ENCODE measurements at places on chromosomes 12 and 14.
A peak's percentile ranks its signal among the peaks of the same experiment; 100 is the strongest.

DNA sequence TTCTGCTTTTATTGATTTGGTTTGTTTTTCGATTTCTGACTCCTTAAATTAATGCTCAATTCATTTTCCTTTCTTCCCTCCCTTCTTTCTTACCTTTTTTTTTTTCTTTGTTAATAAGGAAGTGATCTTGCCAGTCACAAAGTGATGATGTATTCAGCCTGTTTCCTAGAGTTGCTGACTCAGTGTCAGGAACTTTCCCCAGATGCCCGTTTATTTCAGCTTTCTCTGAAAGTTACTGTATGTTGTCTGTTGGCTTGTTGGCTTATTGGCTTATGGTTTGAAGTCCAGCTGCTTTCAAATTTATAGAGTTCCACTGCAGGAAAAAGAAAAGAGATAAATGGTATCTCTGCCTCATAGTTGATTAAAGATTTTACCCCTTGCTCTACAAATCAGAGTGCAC is 12.4 kb upstream of the SLC6A15 start:
- DNase-seq = no peak
- H3K36me3 ChIP-seq = no peaks in the 10 kb centered on the region
- H3K4me3 ChIP-seq = no peak overlapping the region
- H3K27me3 ChIP-seq = no peaks in the 10 kb centered on the region
- no peak overlapping the region for H3K27ac ChIP-seq

DNA sequence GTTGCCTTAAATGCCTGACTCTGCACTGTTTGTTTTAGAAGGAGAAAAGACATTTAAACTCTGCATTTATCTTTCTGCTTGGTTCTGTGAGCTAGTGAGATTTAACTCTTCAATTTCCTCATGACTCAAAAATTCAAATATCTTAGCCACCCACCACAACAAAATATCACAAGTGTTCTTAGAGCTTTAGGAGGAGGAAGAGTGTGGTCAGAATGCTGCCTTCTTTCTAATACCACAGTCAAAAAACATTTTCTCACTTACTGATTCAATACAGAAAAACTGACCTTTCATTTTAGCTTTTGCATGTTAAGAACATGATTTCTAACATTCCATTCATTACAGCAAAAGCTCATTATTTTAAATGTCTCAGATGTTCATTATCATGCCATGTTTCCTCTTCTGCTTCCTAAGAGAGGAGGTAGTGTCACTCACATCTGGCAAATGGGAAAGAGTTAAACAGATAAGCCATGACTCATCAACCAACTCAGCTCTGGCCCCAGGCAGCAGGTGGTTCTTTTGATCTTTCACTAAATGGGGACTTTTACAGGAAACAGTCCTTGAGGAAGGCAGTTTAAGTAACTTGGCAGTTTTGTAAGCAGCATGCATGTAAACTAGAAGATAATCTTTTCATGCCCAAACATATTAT is 56.4 kb upstream of the RNU6-8 start:
- H3K36me3 ChIP-seq = no peaks in the 10 kb centered on the region
- H3K27me3 ChIP-seq = no peaks in the 10 kb centered on the region
- no peak overlapping the region for H3K4me3 ChIP-seq
- peak overlapping the region; percentile 56 for H3K27ac ChIP-seq
- peaks cover 26% of the 10 kb centered on the region for H3K4me1 ChIP-seq

- no peak overlapping the region for H3K27ac ChIP-seq
- H3K36me3 ChIP-seq = no peaks in the 10 kb centered on the region
- H3K27me3 ChIP-seq = peaks cover 2% of the 10 kb centered on the region
- H3K4me3 ChIP-seq = no peak overlapping the region
- no peaks in the 10 kb centered on the region for H3K4me1 ChIP-seq
- no peak for DNase-seq
These were observed 52.9 kb upstream of the BCL2L14 start for GRCh38 chr12:12017798-12018197.

DNA sequence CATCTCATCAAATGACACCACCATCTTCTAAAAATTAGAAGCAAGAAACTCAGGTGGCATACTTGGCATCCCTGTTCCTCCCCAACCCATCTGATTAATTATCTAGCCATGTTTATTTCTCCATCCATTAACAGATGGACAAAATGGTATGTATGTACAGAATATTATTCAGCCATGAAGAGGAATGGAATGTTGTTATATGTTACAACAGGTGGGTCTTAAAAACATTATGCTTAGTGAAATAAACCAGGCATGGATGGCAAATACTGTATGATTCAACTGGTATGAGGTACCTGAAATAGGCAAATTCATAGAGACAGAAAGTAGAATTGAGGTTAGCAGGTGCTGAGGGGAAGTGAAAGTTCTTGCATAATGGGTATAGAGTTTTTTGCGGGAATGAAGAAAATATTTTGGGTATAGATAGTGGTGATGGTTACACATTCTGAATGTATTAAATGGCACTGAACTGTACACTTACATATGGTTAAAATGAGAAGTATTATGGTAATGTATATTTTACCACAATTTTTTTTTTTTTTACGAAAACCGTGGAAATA is 17.5 kb downstream of the YY1 start:
- H3K27me3 ChIP-seq = no peaks in the 10 kb centered on the region
- DNase-seq = no peak
- H3K36me3 ChIP-seq = no peaks in the 10 kb centered on the region

DNA sequence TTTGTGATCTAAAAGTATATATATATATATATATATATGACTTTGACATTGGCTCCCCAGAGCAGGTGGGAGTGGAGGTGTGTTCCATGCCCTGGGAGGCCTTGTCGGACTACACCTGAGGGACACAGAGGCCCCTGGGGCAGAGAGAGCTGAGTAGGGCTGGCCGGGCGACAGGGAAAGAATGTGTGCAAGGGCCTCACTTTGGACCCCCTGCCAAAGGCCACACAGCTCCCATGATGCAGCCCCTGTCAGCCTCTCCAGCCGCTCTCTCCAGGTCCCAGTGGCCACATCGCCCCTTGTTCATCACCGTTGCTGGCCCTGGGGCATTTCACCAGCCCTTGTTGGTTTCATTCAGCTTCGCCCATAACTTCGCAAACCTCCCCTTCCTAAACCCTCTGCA is 123.9 kb downstream of the BCL11B start:
- H3K36me3 ChIP-seq = no peaks in the 10 kb centered on the region
- DNase-seq = no peak

DNA sequence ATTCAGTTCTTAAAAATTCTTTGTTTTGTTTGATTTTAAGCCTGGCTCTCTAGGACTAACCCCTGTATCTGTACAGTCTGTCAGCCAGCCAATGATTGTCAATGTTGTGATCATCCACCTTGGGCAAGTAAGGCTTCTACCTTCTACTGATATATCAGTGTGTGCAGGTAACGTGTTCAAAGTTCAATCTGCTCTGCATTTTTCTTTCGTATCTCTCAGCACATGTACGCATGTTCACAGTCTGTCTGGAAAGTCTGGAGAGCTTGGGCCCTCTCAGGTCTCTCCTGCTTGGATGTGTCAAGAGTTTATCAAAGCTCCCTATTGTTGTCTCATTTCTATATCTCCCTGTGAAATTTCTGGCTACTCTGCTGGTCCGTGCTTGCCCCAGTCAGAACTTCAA is 138.6 kb upstream of the VRK1 start:
- no peaks in the 10 kb centered on the region for H3K27me3 ChIP-seq
- peaks cover 8% of the 10 kb centered on the region for H3K4me1 ChIP-seq
- DNase-seq = peak; percentile 21
- H3K4me3 ChIP-seq = no peak overlapping the region

DNA sequence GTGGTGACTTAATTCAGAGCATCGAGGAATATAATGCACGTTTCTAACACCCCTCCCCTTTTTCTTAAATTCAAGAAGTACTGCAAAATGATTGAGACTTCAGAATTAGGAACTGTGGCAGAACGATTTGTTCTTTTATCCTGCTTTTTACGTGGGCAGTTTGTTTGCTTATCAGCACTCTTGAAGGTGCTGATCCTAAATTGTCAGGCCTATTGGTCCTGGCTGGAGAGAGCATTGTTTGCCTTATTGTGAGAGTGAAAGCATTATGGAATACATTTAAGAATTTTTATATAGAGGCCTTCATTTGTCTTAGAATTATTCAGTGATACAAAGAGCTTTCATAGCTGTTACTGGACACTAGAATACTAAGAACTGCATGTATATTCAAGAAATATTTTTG is 59.1 kb downstream of the TMTC2 start:
- H3K4me1 ChIP-seq = no peaks in the 10 kb centered on the region
- DNase-seq = no peak
- no peaks in the 10 kb centered on the region for H3K27me3 ChIP-seq
- no peak overlapping the region for H3K27ac ChIP-seq
- H3K36me3 ChIP-seq = no peaks in the 10 kb centered on the region

DNA sequence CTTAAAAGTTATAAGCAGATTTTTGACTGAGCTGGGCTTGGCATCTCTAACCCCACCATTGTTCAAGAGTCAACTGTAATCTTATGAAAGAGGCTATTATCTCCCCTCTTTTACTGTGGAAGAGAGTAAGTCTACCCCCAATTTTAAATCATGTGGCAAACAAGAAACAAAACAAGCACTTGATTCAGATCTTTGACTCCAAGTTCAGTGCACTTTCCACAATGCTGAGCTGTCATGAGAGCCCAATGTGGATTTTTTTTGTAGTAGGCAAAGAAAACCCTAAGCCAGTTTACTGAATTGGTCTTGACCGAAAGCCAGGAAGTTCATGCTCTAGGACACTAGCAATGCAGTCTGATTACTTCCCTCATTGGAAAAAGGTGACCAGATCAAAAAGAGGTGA is 306.2 kb downstream of the GALC start:
- H3K4me3 ChIP-seq = no peak overlapping the region
- DNase-seq = no peak
- H3K4me1 ChIP-seq = no peaks in the 10 kb centered on the region
- no peak overlapping the region for H3K27ac ChIP-seq

GRCh38 chr12:4569261-4569660 is 7.3 kb downstream of the DYRK4 start:
- H3K4me1 ChIP-seq = 0 out of 2 replicates have a peak, but pooled peaks cover 4% of the 10 kb centered on the region
- H3K27ac ChIP-seq = no peak overlapping the region

DNA sequence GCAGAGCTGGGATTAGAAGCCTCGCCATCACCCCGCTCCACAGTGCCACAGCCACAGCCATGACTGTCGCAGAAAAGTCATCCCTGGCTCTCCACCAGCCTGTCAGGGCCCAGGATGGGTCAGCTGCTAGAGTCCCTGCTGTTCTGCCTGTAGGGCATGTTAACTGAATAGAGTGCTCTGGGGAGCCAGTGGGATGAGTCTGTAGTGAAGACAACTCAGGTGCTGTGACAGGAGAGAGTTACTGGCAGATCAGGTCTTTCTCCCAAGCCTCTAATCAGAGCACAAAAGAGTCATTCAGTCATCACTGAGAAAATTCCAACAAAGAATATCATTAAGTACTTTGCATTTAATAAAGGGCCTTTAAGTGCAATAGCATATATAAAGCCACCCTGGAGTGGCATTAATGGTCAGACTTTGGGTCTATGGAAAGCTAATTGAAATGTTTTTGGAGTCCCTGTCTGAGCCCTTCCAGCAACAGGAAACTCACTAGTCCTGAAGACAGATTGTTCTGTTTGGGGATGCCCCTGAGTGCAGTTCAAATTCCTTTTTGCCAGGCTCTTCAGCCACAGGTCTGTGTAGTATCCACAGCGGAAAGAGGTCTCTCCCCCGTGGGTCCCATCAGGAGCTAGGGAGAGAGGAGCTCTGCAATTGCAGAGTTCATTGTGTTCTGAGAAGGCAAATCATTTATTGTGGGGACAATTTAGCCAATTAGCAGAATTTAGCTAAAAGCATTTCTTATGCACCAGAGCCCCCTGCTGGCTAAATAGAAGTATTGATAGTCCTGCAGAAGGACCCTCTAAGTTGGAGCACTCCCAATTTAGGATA is 45.2 kb upstream of the C14orf132 start:
- DNase-seq = peak; percentile 25
- H3K36me3 ChIP-seq = no peaks in the 10 kb centered on the region
- no peak overlapping the region for H3K4me3 ChIP-seq
- H3K4me1 ChIP-seq = no peaks in the 10 kb centered on the region
- H3K27me3 ChIP-seq = no peaks in the 10 kb centered on the region

DNA sequence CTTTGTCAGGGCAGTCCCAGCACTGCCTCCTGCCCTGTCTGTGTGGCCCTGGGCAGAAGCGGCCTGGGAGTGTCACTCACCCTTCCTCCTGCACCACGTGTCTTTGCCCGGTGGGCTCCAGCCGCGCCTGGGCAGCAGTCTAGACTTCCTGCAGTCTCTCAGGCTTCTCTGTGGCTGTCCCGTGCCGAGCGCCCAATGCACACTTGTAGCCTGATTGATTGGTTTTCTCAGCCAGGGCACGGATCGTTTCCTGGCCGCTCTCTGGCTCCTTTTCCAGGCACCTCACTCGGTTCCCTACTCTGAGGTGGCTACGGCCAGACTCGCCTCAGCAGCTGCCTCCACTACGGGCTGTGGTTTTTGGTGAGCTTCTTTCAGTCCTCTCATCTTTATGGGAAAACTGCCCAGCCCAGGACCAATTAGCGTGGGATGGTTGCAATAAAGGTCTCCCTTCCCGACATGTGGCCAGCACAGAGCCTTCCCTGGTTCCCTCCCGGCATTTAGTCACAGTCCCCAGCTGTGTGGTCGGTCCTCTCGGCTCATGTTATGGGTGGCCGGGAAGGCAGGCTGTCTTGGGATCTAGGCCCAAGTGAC is 133.1 kb downstream of the CACNA1C start:
- H3K36me3 ChIP-seq = no peaks in the 10 kb centered on the region
- H3K27ac ChIP-seq = no peak overlapping the region
- H3K27me3 ChIP-seq = peaks cover 1% of the 10 kb centered on the region
- H3K4me1 ChIP-seq = no peaks in the 10 kb centered on the region

DNA sequence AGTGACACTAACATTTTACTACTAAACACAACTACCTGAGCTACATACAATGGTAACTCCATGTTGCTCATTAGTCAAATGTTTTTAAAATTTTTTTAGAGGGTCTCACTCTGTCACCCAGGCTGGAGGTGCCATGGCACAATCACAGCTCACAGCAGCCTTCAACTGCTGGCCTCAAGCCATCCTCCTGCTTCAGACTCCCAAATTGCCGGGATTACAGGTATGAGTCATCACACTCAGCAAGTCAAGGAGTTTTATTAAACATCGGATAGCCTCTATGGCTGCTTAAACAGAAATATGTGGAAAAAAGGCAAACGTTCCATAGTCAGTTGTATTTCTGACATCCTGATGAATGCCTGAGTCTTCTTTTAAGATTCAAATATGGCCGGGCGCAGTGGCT is 11.1 kb upstream of the NPFF start:
- H3K4me3 ChIP-seq = no peak overlapping the region
- no peaks in the 10 kb centered on the region for H3K36me3 ChIP-seq
- H3K27ac ChIP-seq = no peak overlapping the region
- no peaks in the 10 kb centered on the region for H3K4me1 ChIP-seq
- DNase-seq = no peak
- H3K27me3 ChIP-seq = no peaks in the 10 kb centered on the region

- DNase-seq = no peak
- no peaks in the 10 kb centered on the region for H3K36me3 ChIP-seq
- H3K4me3 ChIP-seq = no peak overlapping the region
- no peak overlapping the region for H3K27ac ChIP-seq
- no peaks in the 10 kb centered on the region for H3K27me3 ChIP-seq
These were observed 66.1 kb downstream of the WASHC3 start for GRCh38 chr12:101995684-101996083.

All from Caco-2 (cell line).